Left lung (tissue), 14 donors: ENCODE measurements at places on chromosomes 4 and X.

GRCh38 chrX:109732017-109732801 lies 848 bp downstream of the ACSL4 start:
- no peak for DNase-seq

- no peak for DNase-seq
These were observed 80.9 kb upstream of the GLRA2 start for GRCh38 chrX:14448406-14448805.

DNA sequence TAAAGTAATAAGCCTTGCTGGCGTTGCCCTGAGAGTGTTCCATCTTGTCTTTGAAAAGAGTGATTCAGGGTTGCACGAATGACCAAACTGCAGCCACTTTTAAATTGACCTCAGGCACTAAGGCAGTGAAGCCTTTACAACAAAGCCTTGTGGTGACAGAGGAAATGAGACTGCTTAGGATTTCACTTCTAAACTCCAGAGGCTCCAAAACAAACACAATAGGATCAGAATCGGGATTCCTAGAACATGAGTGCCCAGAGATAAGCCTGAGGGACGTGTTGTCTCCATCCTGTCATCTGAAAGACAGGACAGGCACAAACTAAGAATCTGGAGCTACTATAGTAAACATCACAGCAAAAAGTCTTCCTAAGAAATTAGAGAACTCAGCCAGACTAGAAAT lies 405.2 kb downstream of the PPARGC1A start:
- peak; percentile 30 for DNase-seq

DNA sequence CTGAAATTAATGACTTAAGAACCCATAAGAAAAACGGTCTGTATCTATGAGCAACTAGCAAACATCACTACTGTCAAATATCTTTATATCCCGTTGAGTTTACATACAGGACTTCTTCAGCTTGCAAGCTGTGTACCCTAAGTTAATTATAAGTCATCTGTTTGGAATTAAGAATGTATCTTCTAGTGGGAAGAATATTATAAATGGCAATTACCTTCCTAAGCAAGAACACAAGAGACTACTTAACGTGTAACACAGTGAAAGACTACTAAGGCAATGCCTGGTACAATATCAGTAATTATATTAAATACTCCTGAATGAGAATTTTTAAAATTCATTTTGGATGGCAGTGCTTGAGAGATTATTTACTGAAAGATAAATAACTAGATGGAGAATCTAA lies 58.5 kb downstream of the ADGRA3 start:
- DNase-seq, result no peak
